ENCODE measurements at places on chromosomes 11 and 22. TPM values are rescaled to one million over a fixed set of nuclear protein-coding genes. Genes with fewer than 3 reads are reported as not detected.

GRCh38 chr11:2975594-2975993 lies 16.5 kb downstream of the NAP1L4 start:
- DNase-seq: no peak

The THRSP gene
- total RNA-seq: not detected

DNA sequence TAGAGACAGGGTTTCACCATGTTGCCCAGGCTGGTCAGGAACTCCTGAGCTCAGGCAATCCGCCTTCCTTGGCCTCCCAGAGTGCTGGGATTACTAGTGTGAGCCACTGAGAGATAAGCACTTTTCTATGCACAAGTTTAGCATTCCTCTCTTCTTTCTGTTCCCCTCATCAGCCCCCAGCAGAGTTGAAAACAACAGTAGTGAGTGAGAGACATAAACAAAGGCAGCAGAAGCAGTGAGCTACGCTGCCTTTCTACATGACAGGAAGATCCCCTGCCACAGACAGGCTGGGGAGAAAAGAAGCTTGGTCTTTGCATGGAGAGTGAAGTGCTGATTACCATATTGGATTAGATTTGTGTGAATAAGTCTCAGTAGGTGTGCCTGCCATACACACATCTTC lies 392.0 kb upstream of the KIRREL3 start:
- DNase-seq: no peak

The ISX gene
- total RNA-seq: not detected

GRCh38 chr22:23385678-23386631 lies 194.1 kb downstream of the IGLL1 start:
- peak; percentile 93 for DNase-seq

GRCh38 chr22:20137671-20138416 lies 6.2 kb downstream of the ZDHHC8 start:
- DNase-seq: no peak
